ENCODE measurements at places on chromosomes 2 and 18.

DNA sequence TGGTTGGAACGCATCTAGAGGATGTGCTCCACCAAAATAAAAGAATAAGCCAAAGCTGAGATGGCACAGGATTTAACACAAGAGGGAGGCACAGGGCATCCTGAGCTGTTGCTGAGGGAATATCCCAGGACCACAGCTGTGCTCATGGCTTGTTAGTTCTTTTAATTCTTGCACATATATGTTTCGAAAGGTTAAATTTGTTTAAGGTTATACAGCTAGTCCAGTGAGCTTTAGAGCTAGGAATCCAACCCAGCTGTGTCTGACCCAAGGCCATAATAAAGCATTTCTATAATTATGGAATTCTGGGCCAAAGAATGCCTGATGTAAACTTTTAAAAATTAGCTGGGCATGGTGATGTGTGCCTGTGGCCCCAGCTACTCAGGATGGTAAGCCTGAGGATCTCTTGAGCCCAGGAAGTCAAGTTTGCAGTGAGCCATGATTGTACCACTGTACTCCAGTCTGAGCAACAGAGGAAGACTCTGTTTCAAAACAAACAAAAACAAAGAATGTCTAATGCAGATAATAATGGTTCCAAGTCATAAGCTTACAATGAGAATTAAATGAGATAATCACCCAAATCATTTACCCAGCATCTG lies 66.4 kb upstream of the CCBE1 start:
- DNase-seq, result no peak

DNA sequence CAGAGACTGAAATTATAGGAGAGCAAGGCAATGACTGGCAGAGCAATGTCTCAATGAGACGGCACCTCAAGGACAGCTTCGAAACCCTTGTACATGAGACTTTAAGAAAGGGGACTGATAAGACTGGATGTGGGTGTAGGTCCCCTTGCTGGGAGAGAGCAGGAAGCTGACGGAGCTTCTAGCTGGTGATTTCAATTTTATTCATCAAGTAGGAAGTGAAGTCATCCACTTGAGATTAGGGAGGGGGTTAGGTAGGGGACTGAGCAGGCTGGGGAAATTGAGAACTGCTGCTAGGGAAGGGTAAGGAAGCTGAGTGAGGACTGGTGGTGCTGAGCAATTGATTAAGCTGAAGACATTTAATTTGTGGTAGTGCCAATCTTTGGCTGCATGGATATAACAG lies 99.5 kb upstream of the ITGB6 start:
- no peak for DNase-seq

GRCh38 chr2:1421731-1422130 lies 8.5 kb downstream of the TPO start:
- DNase-seq, result no peak

DNA sequence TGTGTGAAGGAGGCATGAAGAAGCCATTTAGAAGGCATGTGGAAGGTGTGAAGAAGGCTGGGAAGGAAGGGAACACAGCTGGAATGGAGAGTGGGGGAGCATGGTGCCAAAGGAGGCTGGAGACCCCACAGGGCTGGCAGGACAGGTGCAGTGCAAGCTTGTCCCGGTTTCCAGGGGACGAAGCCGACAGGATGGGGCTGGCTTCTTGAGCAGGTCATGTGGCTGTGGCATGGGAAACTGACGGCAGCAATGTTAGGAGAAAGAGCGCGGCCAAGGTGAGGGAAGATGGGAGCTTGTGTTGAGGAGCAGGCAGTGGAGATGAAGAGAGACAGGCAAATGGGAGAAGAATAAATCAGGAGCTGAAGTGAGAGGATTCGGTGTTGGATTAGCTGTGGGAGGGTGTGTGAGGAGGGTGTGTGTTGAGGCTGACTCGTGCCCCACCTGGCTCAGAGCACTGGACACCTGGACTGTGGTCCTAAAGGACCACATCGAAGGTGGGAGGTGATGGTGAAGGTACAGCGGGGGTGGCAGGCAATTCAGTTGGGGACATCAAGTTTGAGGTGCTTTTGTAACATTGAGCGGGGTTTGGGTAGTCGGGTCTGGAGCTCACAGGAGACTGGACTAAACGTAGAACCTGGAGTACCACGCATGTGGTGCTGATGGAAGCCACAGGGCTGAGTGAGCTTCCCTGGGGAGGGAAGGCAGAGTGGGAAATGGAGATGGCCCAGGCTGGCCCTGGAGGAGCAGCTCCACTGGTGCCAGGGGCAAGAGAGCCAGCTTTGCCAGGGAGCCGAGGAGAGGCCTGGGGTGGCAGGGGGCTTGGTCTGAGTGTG lies 165.6 kb upstream of the HDAC4 start:
- DNase-seq, result no peak

DNA sequence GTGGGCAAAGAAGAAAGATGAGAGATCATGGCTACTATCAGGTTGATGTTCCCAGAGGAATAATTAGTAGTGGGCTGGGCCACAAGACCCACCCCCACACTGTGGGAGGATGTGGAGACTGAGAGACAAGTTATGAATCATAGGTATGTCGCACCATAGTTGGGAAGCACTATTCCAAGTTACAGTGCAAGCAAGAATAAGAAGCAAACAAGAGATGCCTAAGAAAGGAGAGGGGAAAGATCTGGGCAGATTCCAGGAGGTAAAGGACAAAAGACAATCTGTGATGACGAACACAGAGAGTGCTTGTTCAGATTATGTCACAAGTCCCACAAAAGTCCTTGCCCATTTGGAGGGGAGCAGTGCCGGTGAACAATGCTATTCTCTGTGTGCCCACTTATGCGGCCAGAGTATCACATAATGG lies 56.6 kb downstream of the FAM228A start:
- no peak for DNase-seq

DNA sequence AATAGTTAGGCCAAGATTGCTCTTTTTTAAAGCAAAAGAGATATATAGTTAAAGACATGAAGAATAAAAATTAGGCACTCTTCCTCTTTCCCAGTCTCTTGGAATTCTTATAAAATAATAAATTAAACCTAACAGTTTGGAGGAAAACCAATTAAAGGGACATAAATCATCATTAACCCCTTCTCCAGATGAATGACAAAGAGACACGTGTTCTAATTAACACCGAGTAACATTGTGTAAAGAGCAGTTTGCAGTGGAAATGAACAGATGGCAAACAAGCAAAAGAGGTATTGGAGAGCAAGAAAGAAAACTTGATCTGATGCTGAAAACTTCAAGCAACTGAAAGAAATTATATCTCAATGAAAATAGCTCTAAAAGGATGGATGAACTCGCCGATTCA lies 48.4 kb downstream of the BCL2 start:
- no peak for DNase-seq

GRCh38 chr2:120469426-120469825 lies 123.5 kb downstream of the INHBB start:
- DNase-seq, result no peak

- no peak for DNase-seq
Observed at GRCh38 chr2:224777559-224777930, 61.4 kb upstream of the CCDC195 start.

DNA sequence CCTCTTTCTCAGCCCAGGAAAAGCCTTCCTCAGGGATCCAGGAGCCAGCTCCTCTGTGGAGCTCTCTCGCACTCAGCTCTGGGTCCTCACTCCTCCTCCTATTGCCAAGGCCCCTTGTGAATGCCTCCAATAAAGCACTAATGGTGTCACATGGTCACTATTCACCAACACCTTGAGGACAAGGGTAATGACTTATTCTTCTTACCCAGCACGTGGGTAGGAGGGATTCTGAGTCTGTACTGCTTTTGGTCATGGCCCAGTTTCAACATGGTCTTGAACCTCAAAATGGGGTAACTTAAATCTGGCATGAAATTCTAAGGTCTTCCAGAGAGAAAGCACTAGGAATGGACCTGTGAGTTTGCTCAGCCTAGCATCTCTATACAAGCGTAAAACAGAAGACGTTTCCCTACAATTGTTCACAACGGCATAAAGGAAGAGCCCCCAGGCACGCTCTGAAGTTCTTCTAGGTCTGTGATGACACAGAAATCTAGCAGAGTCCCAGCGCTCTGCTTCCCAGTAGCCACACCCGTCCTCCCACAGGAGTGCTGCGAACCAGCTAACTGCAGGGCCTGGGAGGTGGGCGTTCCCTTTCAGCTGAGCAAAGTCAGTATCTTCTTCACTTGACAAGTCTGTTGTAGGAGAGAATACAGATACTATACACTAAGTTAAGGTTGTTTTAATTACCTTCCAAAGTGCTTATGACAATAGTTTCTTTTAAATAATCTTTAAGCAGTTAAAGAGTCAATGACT lies 14.6 kb upstream of the KIDINS220 start:
- DNase-seq, result no peak

GRCh38 chr18:9808295-9809241 lies 77.2 kb upstream of the TXNDC2 start:
- no peak for DNase-seq
